ENCODE measurements at places on chromosomes 2 and 18.

- no peak for DNase-seq
Measured at GRCh38 chr2:63127594-63127993, 77.0 kb downstream of the OTX1 start.

DNA sequence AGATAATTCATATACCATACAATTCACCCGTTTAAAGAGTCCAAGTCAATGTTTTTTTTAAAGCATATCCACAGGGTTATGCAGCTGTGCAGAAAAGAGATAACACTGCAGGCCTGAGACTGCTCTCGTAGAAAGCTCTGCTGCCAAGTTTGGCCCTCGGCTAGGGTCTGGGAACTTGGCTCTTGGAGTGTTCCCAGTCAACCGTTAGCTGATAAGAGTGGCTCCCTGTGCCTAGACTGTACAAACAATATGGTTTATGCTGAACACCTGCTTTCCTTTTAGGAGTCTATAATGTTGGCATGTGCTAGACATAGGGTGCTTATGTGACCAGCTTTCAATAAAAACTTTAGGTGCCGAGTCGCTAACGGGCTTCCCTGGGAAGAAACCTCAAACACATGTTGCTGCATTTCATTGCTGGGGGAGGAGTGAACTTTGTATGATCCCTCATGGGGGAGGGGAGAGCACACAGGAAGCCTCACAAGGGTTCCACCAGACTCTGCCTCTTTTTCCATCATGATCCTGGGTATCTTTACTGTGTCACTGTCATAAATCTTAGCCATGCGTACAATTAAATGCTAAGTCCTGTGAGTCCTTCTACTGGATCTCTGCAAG is 34.7 kb downstream of the RFX8 start:
- DNase-seq = no peak

DNA sequence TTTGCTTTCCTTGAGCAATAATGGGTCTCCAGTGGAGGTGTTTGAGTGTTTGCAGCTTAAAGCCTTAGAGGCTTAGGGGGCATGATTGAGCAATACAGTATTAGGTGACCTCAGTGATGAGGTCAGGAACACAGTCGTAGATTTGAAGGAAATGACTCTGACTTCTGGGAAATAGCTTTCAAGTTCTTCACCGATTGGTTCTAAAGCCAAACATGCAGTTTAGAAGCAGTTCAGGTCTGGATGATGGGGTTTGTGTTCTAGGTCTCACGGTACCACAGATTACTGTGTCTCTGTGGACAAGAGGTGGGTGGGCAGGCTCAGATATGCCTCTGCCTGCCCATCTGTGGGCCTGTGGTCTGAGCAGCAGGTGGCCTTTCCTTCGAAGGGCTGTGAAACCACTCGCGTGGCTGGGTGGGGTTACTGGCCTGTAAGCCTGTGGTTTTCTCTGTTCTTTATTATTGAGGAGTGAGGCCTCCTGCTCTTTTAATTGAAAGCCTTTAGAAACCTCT is 7.8 kb downstream of the MTHFD2 start:
- peak; percentile 45 for DNase-seq

- no peak for DNase-seq
Measured at GRCh38 chr2:43616967-43617680, 19.9 kb upstream of the PLEKHH2 start.

DNA sequence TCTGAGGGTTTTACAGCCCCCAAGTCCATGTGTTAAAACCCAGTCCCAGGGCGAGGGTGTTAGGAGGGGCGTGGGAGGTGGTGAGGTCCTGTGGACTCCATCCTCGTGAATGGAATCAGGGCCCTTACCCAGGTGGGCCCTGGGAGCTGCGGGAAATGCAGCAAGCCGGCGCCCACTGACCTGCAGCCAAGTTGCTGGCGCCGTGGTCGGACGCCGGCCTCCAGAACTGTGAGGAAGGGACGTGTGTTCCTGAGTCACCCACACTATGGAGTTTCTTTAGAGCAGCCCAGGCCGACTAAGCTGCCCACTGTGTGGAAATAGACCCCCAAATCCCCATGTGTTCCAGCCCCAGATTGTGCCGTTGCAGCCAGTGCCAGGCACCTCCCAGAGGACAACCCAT is 26.4 kb downstream of the CTDP1 start:
- DNase-seq = no peak

DNA sequence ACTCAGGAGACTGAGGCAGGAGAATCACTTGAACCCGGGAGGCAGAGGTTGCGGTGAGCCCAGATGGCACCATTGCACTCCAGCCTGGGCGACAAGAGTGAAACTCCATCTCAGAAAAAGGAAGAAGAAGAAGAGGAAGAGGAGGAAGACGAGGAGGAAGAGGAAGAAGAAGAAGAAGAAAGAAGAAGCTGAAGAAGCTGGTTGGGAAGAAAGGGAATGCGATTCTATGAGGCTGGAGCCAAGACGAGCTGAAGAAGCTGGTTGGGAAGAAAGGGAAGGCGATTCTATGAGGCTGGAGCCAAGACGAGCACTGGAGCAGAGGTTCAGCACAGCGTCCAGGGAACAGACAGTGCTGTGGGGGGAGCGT is 30.3 kb upstream of the TAF1B start:
- DNase-seq = no peak

- DNase-seq = no peak
Measured at GRCh38 chr2:14619441-14619840, 13.1 kb upstream of the LRATD1 start.

GRCh38 chr2:147773479-147773878 is 71.3 kb upstream of the ACVR2A start:
- DNase-seq = no peak

- no peak for DNase-seq
Measured at GRCh38 chr18:7638321-7638720, 71.2 kb downstream of the PTPRM start.

GRCh38 chr2:15427987-15428386 is 133.1 kb downstream of the NBAS start:
- DNase-seq = no peak

DNA sequence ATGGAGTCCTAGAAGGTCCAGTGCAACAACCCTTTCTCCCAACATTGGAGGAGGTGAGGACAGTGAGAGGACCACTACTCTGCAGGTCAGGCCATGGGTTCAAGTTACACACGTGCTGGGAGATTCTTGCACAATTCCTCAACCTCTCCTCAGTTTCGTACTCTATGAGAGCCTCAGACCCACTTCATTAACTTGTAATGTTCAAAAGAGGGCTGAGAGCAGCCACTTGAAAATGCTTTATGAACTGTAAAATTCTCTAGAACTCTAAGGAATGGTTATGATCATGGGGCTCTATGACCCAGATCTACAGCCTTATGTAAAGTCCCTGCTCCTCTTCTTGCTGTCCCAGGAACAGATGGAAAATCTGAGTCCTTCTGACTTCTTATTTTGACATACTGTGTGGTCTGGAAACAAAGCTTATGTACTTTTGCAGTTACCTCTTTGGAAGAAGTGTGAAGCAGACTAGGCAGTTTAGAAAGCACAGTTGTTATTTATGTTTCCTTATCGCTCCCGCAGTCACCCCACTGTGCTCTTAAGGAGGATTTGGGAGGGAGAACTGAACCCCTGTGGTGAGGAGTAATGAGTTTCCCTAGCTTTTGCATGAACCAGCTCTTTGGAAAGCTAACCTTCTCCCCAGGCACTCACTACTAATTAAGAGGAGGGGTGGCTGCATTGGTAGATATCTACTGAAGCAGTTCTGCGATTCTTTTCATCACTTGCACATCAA is 296.6 kb downstream of the LRRTM1 start:
- DNase-seq = no peak

DNA sequence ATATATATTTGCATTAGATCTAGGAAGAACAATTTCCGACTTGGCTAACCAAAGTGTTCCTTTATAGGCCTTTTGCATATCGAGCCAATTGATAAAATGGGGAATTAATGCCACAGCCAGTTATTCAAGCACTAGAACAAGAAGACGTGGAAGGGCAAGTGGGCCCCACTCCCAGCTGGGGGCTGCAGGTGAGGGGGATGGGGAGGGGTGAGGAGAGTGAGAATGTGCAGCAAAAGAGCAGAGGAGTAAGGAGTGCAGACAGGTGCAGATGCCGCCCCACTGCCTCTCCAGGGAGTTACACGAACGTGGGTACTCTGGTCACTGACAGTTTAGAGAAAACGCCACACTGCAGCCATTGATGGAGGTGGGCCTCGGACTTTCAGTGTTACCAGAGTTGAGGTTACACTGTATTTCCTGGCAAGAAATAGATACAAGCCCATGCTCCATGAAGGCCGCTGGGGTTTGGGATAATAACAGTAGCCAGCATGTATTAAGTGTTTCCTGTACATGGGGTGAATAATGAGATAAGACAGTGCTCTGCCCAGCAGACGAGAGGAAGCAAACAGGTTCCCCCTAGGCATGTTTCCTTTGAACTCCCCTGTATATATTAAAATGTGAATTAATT is 40.9 kb downstream of the GORASP2 start:
- DNase-seq = no peak

GRCh38 chr2:59440491-59440890 is 1113.0 kb downstream of the BCL11A start:
- no peak for DNase-seq

DNA sequence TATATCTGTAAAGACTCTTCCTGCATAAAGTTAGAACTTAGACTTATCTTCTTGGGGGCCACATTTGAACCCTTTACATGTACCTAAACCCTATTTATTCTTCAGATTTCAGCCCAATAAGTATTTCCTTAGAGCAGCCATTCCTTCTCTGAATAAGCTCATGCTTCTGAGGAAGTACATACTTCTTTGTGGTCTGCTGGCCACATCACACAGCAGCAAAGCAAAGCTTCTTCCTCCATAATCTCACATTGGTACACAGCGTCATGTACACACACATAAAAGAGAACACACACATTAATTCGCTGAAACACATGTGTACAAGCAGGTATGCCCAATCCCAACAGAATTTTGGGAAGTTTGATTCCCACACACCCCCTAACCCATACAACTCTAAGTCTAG is 331.0 kb downstream of the CDH2 start:
- no peak for DNase-seq

GRCh38 chr2:216807857-216808272 is 52.0 kb downstream of the TNP1 start:
- peak; percentile 68 for DNase-seq

- DNase-seq = no peak
Measured at GRCh38 chr2:10165282-10165681, 42.7 kb downstream of the RRM2 start.

DNA sequence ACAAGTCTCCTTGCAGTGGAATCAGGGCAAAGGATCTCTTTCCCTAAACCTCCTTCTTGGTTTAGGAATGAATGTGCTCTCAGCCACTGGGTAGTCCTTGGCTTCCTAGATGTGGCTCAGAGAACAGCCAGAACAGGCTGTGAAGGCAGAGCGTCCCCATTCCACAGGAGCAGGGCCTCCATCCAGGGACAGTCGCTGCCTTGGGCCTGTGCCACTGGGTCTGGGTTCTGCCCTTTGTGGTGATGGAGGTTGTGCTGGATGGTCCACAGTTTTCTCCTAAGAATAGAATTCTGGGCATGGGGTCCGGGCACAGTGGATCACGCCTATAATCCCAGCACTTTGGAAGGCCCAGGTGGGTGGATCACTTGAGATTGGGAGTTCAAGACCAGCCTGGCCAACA is 516.5 kb upstream of the RAB6C start:
- DNase-seq = no peak

DNA sequence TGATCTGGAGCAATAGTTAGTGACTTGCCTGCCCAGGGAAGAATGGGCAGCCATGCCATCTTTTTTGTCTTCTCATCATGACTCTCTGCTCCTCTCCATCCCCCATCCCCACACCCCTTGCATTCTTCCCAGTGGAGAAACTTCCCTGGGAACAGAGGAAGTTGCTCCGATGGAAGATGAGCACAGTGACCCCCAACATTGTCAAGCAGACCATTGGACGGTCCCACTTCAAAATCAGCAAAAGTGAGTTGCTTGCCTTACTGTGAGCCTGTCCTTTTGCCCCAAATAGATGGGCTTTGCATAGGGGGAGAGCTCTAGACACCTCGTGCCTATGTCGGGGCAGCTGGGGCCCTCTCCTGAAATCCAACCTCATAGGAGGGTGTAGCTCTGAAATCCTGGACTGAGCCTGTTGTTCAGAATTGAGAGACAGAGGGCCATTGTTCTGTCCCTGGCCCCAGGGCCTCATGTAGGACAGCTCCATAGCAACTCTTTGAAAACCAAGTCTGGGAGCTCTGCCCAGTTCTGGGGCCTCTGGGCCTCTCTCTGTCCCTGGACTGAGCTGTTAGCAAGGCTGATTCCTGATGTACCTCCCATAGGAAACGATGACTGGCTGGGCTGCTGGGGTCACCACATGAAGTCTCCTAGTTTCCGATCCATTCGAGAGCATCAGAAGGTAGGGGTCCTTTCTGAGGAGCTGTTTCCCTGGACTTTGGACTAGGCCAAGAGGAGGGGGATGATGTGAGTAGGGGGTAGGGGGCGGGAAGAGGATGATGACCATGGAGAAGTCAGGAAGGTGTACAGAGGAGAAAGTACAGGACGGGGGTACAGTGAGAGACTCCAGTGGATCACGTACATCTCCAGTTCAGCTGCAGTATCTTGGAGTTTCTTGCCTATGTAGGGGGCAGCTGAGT is 35.2 kb downstream of the TTLL4 start:
- no peak for DNase-seq

DNA sequence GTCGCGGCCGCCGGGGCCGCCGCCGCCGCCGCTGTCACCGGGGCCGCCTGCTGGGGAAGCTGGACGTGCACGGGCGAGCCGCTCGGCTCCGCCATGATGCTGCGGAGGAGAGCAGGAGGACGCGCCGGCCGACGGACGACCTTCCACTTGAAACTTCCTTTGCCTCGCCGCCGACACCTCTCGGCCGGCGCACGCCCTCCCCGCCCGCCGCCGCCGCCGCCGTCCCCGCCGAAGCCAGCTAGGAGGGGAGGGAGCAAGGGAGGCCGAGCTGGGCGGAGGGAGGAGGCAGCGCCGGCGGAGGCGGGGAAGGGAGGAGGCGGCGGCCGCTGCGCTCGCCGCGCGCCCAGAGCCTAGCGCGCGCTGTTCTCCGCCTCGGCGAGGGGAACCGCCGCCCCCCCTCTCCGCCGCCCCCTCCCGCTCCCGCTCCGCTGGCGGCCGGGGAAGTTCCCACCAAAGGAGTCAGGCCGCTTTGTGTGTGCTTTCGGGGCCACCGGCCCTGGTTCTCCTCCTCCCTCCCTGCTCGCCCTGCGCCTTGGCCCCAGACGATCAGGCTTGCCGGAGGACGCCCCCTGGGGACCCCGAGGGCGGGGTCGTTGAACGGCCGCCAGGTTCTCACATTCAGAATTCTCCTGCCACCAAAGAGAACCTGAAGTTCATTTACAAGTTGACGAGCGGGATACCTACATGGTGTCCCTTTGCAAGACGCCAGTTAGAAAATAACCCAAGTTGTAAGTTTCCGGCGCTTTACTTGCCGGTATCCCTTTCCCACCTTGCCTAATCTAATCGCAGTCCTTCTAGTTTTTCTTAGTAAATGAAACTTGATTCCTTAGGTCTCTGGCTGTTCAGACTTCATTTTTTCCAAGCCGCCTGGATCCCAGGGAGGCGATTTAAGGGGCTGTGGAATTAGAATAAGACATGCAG is at the start of gene STK39:
TSS of gene STK39 (minus strand) at position 255 of the 921 bp plus-strand sequence. CDS start at position 95, 160 bp downstream.
- peak; percentile 91 for DNase-seq

All from NCI-H82 (cell line).